ENCODE measurements at places on chromosomes 3 and 15.

- no peak overlapping the region for H3K27ac ChIP-seq
- DNase-seq = no peak
- no peaks in the 10 kb centered on the region for H3K27me3 ChIP-seq
- no peaks in the 10 kb centered on the region for H3K4me1 ChIP-seq
Measured at GRCh38 chr3:150739200-150739863, 23.6 kb downstream of the SIAH2 start.

DNA sequence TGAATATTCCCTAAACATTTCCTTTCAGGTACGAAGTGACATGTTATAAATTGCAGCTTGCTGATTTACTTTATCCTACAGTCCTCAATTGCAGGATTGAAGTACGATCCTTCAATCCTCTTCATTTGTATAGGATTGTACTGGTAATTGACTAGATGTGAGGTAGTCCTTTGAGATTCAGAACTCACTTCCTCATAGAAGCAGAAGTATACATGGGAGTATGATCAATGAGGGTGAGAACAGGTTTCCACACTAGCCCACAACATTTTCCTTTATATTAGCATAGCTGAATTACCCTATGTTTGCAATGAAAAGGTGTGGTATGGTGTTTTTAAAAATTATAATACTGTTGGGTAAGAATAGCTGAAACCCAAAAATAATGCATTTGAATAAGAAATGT, 160.0 kb upstream of the UMPS start:
- H3K27me3 ChIP-seq = no peaks in the 10 kb centered on the region
- no peak overlapping the region for H3K27ac ChIP-seq
- no peaks in the 10 kb centered on the region for H3K4me1 ChIP-seq
- H3K4me3 ChIP-seq = no peak overlapping the region
- no peak for DNase-seq

- no peaks in the 10 kb centered on the region for H3K27me3 ChIP-seq
- H3K4me3 ChIP-seq = no peak overlapping the region
- H3K27ac ChIP-seq = no peak overlapping the region
- no peaks in the 10 kb centered on the region for H3K36me3 ChIP-seq
- H3K4me1 ChIP-seq = no peaks in the 10 kb centered on the region
- DNase-seq = no peak
Measured at GRCh38 chr3:4290272-4290893, 12.8 kb upstream of the SETMAR start.

GRCh38 chr3:43699864-43700263, 9.1 kb downstream of the ABHD5 start:
- H3K27ac ChIP-seq = no peak overlapping the region
- no peaks in the 10 kb centered on the region for H3K4me1 ChIP-seq
- no peaks in the 10 kb centered on the region for H3K36me3 ChIP-seq

- no peaks in the 10 kb centered on the region for H3K4me1 ChIP-seq
- H3K27ac ChIP-seq = no peak overlapping the region
- no peaks in the 10 kb centered on the region for H3K27me3 ChIP-seq
- no peak for DNase-seq
Measured at GRCh38 chr15:37291920-37292319, 191.6 kb upstream of the MEIS2 start.

DNA sequence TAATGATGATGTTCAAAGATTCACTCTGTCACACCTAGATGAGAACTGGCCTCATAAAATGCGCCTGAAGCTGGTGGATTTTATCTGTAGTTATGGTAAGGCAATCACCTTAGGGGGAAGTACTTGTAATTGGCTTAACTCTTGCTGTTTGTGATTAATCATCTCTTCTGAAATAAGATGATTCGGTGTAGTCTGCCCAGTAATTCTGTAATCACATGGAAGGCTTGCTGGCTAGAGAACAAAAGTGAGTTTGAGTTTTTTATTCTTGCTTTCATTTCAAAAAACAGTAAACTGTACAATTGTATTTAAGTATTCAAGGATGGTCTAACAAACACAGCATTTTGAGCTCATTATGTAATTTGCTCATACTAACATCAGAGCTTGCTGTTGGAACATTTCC, 72.1 kb downstream of the OTOL1 start:
- DNase-seq = no peak
- H3K4me3 ChIP-seq = no peak overlapping the region
- H3K36me3 ChIP-seq = no peaks in the 10 kb centered on the region
- H3K27ac ChIP-seq = no peak overlapping the region
- H3K4me1 ChIP-seq = no peaks in the 10 kb centered on the region

- no peak for DNase-seq
- H3K27me3 ChIP-seq = no peaks in the 10 kb centered on the region
- H3K4me1 ChIP-seq = no peaks in the 10 kb centered on the region
- no peaks in the 10 kb centered on the region for H3K36me3 ChIP-seq
Measured at GRCh38 chr3:142846779-142847577, 41.9 kb downstream of the PCOLCE2 start.

- no peaks in the 10 kb centered on the region for H3K4me1 ChIP-seq
- H3K27ac ChIP-seq = no peak overlapping the region
- H3K27me3 ChIP-seq = no peaks in the 10 kb centered on the region
- no peak overlapping the region for H3K4me3 ChIP-seq
- no peaks in the 10 kb centered on the region for H3K36me3 ChIP-seq
Measured at GRCh38 chr3:78804251-78805037, 963.4 kb downstream of the ROBO1 start.

DNA sequence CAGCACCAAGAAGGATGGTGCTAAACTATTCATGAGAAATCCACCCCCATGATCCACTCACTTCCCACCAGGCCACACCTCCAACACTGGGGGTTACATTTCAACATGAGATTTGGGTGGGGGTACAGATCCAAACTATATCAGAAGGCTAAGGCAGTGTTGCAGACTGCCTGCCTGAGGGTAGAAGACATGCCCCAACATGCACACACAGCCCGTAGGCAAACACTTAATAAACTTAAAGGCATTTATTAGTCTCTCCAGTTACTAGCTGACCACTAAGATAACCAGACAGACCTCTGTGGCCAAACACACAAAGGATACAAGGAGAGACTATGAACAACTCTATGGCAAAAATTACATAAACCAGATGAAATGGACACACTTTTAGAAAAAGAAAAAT, 10.2 kb downstream of the FAM162A start:
- H3K27ac ChIP-seq = no peak overlapping the region
- H3K36me3 ChIP-seq = no peaks in the 10 kb centered on the region
- H3K4me3 ChIP-seq = no peak overlapping the region
- no peaks in the 10 kb centered on the region for H3K27me3 ChIP-seq
- DNase-seq = no peak

DNA sequence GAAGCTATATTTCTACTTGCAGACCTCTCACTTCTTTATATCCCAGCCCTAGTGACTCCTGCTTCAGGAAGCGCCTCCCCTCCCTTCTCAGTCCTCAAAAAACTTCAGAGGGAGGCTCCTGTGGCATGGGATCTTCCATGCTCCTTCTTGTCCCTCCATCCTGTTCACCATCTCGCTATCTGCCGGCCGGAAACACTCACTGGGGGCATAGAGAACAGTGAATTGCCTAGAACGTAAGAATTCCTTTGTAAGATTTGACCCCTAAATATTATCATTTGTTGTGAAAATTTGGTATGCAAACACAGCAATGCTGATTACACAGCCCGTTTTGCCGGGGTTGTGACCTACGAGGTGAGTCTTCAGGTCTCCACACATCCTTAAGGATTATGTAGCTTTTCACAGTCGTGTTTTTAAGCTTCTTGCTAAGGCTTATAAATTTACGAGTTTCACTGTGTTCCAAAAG, 218.7 kb upstream of the ATP10A start:
- H3K4me1 ChIP-seq = no peaks in the 10 kb centered on the region
- H3K36me3 ChIP-seq = no peaks in the 10 kb centered on the region
- H3K4me3 ChIP-seq = peak overlapping the region; percentile 83
- H3K27ac ChIP-seq = peak overlapping the region; percentile 78
- no peaks in the 10 kb centered on the region for H3K27me3 ChIP-seq
- no peak for DNase-seq

Data from naive thymus-derived CD4-positive, alpha-beta T cell (primary cell).